ENCODE measurements at places on chromosomes 11 and 22.

- DNase-seq, result no peak
- no peak overlapping the region for H3K27ac ChIP-seq
- no peaks in the 10 kb centered on the region for H3K27me3 ChIP-seq
- H3K36me3 ChIP-seq, result peaks cover 11% of the 10 kb centered on the region
- H3K4me1 ChIP-seq, result peaks cover 6% of the 10 kb centered on the region
Observed at GRCh38 chr22:37701141-37701786, 4.4 kb downstream of the TRIOBP start.

DNA sequence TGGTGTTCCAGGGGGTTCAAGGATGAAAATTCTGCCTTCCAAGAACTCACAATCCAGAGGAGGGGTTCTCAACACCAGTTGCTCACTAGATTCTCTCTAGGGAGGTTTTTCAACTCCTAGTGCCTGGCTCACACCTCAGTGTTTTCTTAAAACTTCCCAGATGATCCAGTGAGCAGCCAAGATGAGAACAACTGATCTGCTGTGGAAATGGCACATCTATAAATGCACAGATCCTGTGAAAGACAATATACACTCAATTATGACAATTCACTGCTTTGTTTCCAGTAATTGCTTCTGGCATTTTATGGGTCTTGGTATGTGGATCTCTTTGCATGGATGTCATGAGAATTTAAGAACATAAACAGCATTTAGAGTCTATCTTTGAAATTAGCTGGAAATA is 45.2 kb upstream of the PRSS23 start:
- no peaks in the 10 kb centered on the region for H3K4me1 ChIP-seq
- H3K36me3 ChIP-seq, result no peaks in the 10 kb centered on the region
- no peak overlapping the region for H3K27ac ChIP-seq
- H3K4me3 ChIP-seq, result no peak overlapping the region
- DNase-seq, result no peak

GRCh38 chr11:81340225-81340624 is 1393.4 kb downstream of the FAM181B start:
- H3K27me3 ChIP-seq, result no peaks in the 10 kb centered on the region
- no peak overlapping the region for H3K4me3 ChIP-seq
- H3K27ac ChIP-seq, result no peak overlapping the region
- H3K36me3 ChIP-seq, result no peaks in the 10 kb centered on the region

GRCh38 chr11:75996523-75997442 is 181.8 kb downstream of the UVRAG start:
- H3K4me3 ChIP-seq, result no peak overlapping the region
- no peaks in the 10 kb centered on the region for H3K27me3 ChIP-seq
- H3K36me3 ChIP-seq, result peaks cover 4% of the 10 kb centered on the region
- peaks cover 4% of the 10 kb centered on the region for H3K4me1 ChIP-seq
- H3K27ac ChIP-seq, result no peak overlapping the region

- no peaks in the 10 kb centered on the region for H3K4me1 ChIP-seq
- H3K4me3 ChIP-seq, result no peak overlapping the region
- H3K27me3 ChIP-seq, result peaks cover 55% of the 10 kb centered on the region
- no peak overlapping the region for H3K27ac ChIP-seq
- no peak for DNase-seq
Observed at GRCh38 chr11:45275828-45276227, 10.3 kb downstream of the SYT13 start.

GRCh38 chr11:46072172-46072964 is 48.9 kb downstream of the PHF21A start:
- DNase-seq, result no peak
- no peak overlapping the region for H3K27ac ChIP-seq
- peaks cover 8% of the 10 kb centered on the region for H3K4me1 ChIP-seq
- no peaks in the 10 kb centered on the region for H3K27me3 ChIP-seq

- H3K4me3 ChIP-seq, result no peak overlapping the region
- peak overlapping the region; percentile 23 for H3K27ac ChIP-seq
- H3K4me1 ChIP-seq, result peaks cover 16% of the 10 kb centered on the region
- peak; percentile 85 for DNase-seq
- peaks cover 7% of the 10 kb centered on the region for H3K36me3 ChIP-seq
Observed at GRCh38 chr22:46006379-46007002, 29.5 kb upstream of the WNT7B start.

GRCh38 chr11:78635814-78636506 is 61.3 kb upstream of the NARS2 start:
- no peaks in the 10 kb centered on the region for H3K4me1 ChIP-seq
- no peak overlapping the region for H3K27ac ChIP-seq
- DNase-seq, result no peak
- H3K4me3 ChIP-seq, result no peak overlapping the region

GRCh38 chr11:43924112-43924855 is 18.2 kb upstream of the C11orf96 start:
- H3K4me1 ChIP-seq, result no peaks in the 10 kb centered on the region
- no peaks in the 10 kb centered on the region for H3K27me3 ChIP-seq
- no peak overlapping the region for H3K4me3 ChIP-seq
- H3K27ac ChIP-seq, result no peak overlapping the region
- DNase-seq, result no peak
- H3K36me3 ChIP-seq, result peaks cover 11% of the 10 kb centered on the region

DNA sequence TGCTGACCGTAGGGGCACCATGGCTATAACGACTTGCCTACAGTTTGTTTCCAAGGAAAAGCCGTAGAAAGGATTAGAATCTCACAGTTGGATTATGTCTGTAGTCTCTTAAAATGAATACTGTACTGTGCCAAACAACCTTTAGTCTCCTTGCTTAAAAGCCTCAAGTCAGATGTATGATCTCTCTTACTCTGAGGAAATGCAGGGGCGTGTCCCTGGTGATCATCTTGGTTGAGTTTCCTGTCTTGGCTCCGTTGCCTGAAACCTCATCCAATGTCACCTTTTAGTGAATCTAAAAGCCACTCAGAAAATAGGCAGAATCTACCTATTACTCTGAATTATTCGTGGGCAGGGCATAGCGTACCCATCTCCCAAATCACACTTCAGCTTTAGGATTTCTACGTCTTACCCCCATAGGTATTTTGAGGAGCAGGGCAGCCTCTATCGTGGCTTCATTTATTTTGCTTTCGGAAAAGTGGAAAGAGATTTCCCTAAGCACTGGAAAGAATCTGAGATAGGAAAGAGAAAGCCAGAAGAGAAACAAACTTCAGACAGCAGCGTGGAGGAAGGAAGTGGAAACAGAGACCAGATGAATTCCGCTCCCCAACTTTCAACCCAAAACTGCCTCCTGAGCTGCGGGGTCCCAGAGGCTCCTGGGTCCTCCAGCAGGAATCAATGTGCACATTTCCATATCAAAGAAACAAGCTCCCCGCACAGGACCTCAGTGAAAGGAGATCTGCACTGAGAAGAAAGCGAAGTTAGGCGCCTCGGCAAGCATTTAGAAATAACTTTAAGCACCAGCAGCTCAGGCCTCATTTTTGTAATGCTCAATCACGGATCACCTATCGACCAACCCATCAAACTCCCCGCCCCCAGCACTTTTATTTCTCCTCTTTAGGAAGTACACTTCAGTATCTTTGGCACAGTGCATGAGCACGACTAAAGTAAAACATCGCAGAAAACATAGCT is 245.8 kb downstream of the ETS1 start:
- no peaks in the 10 kb centered on the region for H3K27me3 ChIP-seq
- peak overlapping the region; percentile 62 for H3K4me3 ChIP-seq
- H3K27ac ChIP-seq, result peak overlapping the region; percentile 92
- H3K36me3 ChIP-seq, result peaks cover 8% of the 10 kb centered on the region
- H3K4me1 ChIP-seq, result peaks cover 43% of the 10 kb centered on the region

- peak overlapping the region; percentile 99 for H3K4me3 ChIP-seq
- H3K27me3 ChIP-seq, result no peaks in the 10 kb centered on the region
- peaks cover 4% of the 10 kb centered on the region for H3K36me3 ChIP-seq
- peak overlapping the region; percentile 98 for H3K27ac ChIP-seq
- DNase-seq, result peak; percentile 28
Observed at GRCh38 chr22:21866833-21867527, 465 bp downstream of the MAPK1 start.

DNA sequence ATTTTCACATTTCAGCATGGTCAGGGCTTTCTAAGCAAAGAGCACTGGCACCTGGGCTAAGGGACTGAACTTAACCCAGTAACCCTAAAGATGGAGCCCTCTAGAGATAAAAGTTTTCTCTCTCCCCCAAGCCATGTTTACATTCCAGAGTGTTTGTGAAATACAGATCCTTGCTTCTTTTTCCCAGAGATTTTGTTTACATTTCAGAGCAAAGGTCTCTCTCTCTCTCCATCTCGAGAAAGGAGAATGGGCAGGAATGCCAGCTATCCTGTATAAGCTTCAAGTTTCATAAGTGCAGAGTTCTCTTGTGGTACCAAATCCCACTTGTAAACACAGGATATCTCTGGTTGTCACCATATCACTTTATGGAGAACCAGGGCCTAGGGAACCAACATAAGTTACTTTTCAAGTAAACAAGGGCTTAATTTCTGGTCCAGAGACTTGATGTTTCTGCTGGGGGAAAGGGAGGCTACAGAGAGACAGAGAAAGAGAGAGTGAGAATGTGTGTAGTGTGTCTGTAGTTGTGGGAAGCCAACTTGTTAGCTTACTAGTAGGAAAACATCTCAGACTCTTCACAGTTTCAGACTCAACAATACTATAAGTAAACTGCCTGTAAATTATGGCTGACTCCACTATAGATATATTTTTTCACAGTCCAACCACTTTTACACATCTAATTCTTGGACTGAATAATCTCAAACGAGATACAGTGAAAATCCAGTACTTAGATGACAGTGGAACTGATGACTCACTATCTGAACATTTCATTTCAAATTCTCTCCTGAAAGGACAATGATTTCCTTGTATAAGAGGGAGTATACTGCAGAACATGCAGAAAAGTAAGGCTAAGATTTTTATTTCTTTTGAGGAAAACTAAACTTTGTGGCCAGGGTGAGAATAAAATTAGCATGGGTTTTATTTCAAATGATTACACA is 76.2 kb downstream of the ARHGAP32 start:
- no peak overlapping the region for H3K4me3 ChIP-seq
- peaks cover 6% of the 10 kb centered on the region for H3K36me3 ChIP-seq
- H3K4me1 ChIP-seq, result no peaks in the 10 kb centered on the region
- H3K27ac ChIP-seq, result no peak overlapping the region
- no peak for DNase-seq

- peaks cover 20% of the 10 kb centered on the region for H3K36me3 ChIP-seq
- no peak for DNase-seq
- H3K4me1 ChIP-seq, result peaks cover 20% of the 10 kb centered on the region
- H3K4me3 ChIP-seq, result no peak overlapping the region
Observed at GRCh38 chr11:8693010-8693551, 10.5 kb downstream of the RPL27A start.

DNA sequence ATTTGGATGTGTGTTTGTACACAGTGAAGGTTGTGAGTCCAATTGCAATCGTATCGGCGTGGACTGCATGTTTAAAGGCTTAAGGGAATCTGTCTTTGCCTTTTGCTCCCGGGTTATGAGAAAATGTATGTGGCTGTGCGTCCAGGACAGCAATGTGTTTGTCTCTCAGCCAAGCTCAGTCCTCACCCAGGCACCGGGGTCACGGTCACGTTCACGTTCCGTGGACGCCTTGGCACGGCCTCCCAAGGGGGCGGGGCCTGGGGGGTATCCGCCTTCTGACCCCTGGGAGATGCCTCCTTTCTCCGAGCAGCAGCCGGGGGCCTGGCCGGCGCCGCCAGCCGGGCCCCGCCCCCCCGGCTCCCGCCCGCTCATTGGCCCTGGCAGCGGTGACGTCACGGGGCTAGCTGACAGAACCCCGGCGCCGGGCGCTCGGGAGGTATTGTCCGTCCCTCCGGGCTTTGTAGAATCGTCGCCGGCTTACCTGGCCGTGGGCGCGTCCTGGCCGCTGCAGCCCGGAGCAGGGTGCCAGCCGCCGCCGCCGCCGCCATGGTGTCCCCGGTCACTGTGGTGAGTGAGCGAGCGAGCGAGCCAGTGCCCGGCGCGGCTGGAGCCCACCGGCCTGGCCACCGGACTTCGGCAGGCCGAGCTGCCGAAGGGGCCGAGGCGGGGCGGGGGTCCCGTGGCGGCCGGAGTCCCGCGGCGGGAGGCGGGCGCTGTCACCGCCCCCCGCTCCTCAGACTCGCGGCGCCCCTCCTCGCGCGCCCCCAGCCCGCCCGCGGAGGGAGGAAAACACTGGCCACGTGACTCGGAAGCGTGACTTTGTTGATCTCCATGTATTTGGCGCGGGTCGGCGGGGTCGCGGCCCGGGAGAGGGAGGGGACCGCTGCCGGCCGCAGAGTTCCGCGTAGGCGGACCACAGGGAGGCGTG is at the start of gene TMEM86A:
Gene TMEM86A, plus strand, starts transcription at position 439 of the 928 bp plus-strand sequence. Its CDS starts 108 bp downstream, at position 547.
- peak within 1 kb of the TSS; percentile 80 for H3K4me3 ChIP-seq
- no peaks in the 10 kb centered on the region for H3K27me3 ChIP-seq
- peak within 1 kb of the TSS; percentile 86 for H3K27ac ChIP-seq
- H3K4me1 ChIP-seq, result peaks cover 14% of the 10 kb centered on the region
- peaks cover 15% of the 10 kb centered on the region for H3K36me3 ChIP-seq
- DNase-seq, result peak; percentile 85

- H3K36me3 ChIP-seq, result peaks cover 42% of the 10 kb centered on the region
- peak overlapping the region; percentile 85 for H3K4me3 ChIP-seq
- no peaks in the 10 kb centered on the region for H3K27me3 ChIP-seq
- no peak for DNase-seq
- peak overlapping the region; percentile 99 for H3K27ac ChIP-seq
Observed at GRCh38 chr11:67613313-67613959, 6.7 kb downstream of the NDUFV1 start.

GRCh38 chr22:24432059-24432853 is 4.9 kb downstream of the ADORA2A start:
- H3K36me3 ChIP-seq, result peaks cover 33% of the 10 kb centered on the region
- no peak for DNase-seq
- H3K4me1 ChIP-seq, result peaks cover 61% of the 10 kb centered on the region
- H3K27ac ChIP-seq, result peak overlapping the region; percentile 96
- H3K27me3 ChIP-seq, result no peaks in the 10 kb centered on the region
- H3K4me3 ChIP-seq, result peak overlapping the region; percentile 47

DNA sequence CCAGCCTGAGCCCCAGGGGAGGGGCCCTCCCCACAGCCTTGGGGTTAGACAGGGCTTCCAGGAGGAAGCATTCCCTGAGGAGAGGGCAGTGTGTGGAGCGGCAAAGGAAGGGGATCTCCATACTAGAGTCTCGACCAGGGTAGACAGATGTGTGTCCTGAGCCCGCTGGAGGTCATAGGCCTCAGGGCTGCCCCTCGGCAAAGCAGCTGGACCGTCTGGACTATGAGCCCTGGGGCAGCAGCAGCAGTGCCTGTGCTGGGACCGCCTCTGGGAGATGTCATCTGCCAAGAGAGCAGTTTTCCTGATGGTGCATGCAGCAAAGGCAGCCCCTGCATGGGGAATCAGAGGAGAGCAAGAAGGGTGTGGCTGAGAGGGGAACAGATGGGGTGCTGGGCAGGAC is 20.8 kb upstream of the TCF20 start:
- peaks cover 17% of the 10 kb centered on the region for H3K4me1 ChIP-seq
- no peaks in the 10 kb centered on the region for H3K27me3 ChIP-seq
- H3K27ac ChIP-seq, result no peak overlapping the region
- DNase-seq, result no peak

- no peaks in the 10 kb centered on the region for H3K27me3 ChIP-seq
- no peak overlapping the region for H3K4me3 ChIP-seq
- H3K36me3 ChIP-seq, result peaks cover 29% of the 10 kb centered on the region
- peaks cover 68% of the 10 kb centered on the region for H3K4me1 ChIP-seq
Observed at GRCh38 chr11:48008951-48009270, 28.6 kb downstream of the PTPRJ start.

- H3K27me3 ChIP-seq, result no peaks in the 10 kb centered on the region
- H3K36me3 ChIP-seq, result peaks cover 21% of the 10 kb centered on the region
Observed at GRCh38 chr11:9396310-9396709, 11.9 kb downstream of the IPO7 start.

GRCh38 chr11:1336836-1337646 is 27.6 kb upstream of the TOLLIP start:
- H3K27me3 ChIP-seq, result no peaks in the 10 kb centered on the region
- H3K36me3 ChIP-seq, result peaks cover 15% of the 10 kb centered on the region
- H3K4me3 ChIP-seq, result no peak overlapping the region
- H3K27ac ChIP-seq, result no peak overlapping the region
- peak; percentile 51 for DNase-seq
- H3K4me1 ChIP-seq, result peaks cover 8% of the 10 kb centered on the region
